ENCODE measurements at places on chromosomes 6 and 20. TPM values are rescaled to one million over a fixed set of nuclear protein-coding genes. Genes with fewer than 3 reads are reported as not detected.

- DNase-seq = no peak
These were observed 94.8 kb downstream of the MYLK4 start for GRCh38 chr6:2655844-2656433.

- DNase-seq = no peak
These were observed 467 bp downstream of the PXT1 start for GRCh38 chr6:36442103-36442670.

The GNAS-AS1 gene
- not detected for total RNA-seq

- DNase-seq = no peak
These were observed 5.9 kb downstream of the CD2AP start for GRCh38 chr6:47483516-47483852.

DNA sequence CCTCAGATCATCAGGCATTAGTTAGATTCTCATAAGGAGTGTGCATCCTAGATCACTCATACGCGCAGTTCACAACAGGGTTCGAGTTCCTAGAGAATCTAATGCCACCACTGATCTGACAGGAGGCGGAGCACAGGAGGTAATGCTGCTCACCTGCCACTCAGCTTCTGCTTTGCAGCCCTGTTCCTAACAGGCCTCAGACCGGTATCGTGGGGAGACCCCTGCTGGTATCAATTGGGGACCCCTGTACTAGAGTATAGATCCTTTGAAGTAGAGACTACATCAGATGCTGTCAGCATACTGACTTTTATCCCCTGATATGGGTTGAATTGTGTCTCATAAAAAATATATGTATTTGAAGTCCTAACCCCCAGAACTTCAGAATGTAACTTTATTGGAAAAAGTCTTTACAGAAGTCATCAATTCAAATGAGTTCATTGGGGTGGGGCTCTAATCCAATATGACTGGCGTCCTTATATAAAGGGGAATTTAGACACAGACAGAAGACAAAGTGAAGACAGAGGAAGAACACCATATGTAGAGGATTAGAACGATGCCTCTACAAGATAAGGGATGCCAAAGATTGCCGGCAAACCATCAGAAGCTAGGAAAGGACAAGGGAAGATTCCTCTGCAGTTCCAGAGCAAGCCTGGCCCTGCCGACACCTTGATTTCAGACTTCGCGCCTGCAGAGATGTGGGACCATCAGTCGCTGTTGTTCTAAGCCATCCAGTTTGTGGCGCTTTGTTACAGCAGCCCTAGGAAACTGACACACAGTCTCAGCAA is 104.4 kb upstream of the BTBD3 start:
- no peak for DNase-seq

The CCN5 gene
- total RNA-seq = 16.4 TPM

DNA sequence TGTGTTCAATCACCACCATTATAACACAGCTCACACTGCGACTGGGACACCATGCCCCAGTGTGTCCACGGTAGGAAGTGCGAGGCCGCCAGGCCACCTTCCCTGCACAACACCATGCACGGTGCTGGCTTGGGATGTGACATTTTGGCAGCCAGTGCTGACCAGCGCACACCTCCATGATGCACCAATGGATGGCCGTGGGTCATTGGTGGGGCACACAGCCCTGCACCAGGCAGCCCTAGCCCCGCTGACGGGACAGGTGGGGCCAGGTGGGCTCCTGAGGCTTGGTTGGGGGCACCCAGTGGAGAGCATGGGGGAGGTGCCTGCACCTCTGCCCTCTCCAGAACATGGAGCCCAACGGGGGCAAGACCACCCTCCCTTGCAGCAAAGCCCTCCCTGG is 18.2 kb upstream of the FRMD1 start:
- no peak for DNase-seq

- DNase-seq = no peak
These were observed 2.1 kb upstream of the RBM38 start for GRCh38 chr20:57388953-57389694.

The ZGPAT gene
- total RNA-seq = 13.4 TPM

DNA sequence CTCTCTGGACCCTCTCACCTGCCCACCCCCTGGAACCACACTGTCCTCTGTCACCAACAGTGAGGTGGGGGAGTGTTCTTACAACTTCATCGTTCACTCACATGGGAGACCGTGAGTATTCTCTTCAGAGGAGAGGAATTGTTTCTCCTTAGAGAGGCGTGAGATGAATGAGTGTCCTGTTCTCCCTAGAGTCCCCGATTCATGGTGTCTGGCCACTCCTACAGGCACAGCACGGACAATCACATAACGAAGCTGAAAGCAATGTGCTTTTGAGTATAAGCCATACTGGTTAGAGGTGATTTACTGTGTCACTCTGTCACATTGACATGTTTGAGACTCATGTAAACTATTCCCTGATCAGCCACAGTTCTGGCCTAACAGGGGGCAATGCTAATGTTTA is 54.6 kb downstream of the FOXC1 start:
- DNase-seq = no peak

The PPP1R14C gene
- 14.9 TPM for total RNA-seq

DNA sequence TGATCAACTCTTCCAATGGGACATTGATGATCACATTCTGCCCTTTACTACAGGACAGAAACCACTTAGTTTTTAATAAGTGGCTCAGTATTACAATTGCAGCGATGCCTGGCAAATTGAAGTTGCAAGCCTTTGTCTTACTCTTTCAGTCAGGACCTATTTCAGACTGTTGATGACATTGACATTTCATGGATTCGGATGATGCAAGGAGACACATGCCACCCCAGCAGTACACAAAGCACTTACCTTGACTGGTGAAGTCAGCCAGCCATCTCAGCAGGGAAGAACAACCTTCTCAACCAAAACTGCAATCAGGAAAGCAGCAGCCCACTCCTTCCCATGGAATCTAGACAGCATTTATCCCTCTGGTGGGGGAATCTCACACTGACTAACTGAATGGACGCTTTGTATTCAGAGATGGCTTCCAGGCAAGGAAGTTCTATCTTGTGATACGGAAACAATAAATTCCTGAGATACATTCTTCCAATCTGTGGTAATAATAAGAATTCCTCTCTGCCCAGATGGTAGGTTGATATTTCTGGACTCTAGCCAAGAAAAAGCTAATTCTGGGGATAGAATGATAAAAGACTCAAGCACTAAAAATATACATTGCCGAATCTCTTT is 24.8 kb downstream of the NFYA start:
- DNase-seq = no peak

DNA sequence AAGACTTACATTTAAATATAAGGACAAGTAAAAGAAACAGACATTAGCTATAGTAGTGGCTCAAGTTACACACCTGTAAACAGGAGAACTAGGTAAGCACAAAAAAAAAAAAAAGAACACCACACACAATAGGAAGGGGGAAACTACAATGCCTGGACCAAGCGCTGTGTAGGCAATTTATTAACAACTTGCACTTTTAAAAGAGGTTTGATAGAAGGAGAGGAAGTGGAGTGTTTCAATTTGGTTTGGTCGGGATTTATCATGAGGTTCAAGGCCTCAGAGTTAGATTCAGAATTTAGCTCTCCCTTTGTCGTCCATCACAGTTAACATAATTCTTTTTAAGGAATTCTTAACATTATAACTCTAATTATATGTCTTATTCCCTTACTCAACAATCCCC is 1.1 kb upstream of the USP49 start:
- no peak for DNase-seq

The RSPH4A gene
- 0.16 TPM for total RNA-seq

The FAM209B gene
- total RNA-seq = not detected

The MCCD1 gene
- total RNA-seq = not detected

- no peak for DNase-seq
These were observed 37.3 kb downstream of the NTSR1 start for GRCh38 chr20:62745952-62746288.

DNA sequence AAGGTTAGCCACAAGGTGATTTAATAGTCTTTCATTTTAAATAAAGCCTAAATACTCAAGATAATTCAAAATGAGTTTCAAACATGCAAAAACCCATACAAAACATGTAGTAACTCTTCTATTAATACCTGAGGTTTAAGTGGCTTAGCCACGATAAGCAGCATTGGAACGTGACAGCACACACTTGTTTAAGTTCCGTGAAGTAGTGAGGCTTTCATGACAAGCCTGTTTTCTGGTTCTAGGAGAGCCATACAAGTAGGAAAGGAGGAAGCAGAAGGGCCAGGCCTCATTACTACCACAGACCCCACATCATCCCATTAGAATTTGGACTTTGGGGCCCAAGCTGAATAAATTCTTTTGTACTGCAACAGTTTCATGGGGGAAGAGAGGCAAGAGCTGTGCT is 54.3 kb upstream of the PRND start:
- no peak for DNase-seq

The KIF6 gene
- not detected for total RNA-seq

DNA sequence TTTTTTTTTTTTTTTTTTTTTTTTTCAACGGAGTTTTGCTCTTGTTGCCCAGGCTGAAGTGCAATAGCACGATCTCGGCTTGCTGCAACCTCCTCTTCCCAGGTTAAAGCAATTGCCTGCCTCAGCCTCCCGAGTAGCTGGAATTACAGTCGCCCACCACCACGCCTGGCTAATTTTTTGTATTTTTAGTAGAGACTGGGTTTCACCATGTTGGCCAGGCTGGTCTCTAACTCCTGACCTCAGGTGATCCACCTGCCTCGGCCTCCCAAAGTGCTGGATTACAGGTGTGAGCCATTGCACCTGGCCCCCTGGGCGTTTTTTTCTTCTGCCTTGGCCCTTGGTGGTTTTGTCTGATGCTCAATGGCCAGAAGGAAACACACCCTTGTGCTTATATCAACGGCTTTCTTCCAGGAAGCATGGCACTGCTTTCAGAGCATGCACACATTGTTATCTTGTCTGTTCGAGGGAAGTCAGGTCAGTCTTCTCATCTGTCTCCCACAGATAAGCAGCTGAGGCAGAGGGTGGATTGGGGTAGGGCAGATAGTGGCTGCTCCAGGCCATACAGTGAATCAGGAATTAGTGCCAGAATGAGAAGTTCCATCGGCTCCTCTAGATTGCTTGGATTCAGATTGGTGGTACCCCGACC is 203.1 kb downstream of the TSHZ2 start:
- DNase-seq = no peak

DNA sequence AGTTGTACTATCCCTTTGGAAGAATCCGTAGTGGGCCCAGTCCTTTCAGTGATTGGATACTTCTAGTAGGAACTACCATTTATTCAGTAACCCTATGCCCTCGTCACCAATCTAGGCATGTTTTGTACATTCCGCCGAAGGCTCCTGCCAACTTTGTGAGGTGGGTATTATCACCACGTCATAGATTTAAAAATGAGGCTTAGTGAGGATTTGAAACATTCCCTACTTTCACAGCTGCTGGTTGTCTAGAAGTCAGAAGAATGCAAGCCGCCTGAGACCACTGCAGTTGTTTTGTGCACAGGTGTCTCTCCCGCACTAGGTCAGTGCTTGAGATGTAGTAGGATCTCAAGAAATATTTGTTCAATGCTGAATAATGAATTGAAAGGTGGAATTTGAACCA is 32.6 kb downstream of the ENPP1 start:
- no peak for DNase-seq
